Lung (tissue), 17 donors: ENCODE measurements at places on chromosomes 12 and 14. TPM values are rescaled to one million over a fixed set of nuclear protein-coding genes. Genes with fewer than 3 reads are reported as not detected.

- peak; percentile 41 for DNase-seq
Measured at GRCh38 chr14:101761881-101762529, 496 bp downstream of the PPP2R5C start.

DNA sequence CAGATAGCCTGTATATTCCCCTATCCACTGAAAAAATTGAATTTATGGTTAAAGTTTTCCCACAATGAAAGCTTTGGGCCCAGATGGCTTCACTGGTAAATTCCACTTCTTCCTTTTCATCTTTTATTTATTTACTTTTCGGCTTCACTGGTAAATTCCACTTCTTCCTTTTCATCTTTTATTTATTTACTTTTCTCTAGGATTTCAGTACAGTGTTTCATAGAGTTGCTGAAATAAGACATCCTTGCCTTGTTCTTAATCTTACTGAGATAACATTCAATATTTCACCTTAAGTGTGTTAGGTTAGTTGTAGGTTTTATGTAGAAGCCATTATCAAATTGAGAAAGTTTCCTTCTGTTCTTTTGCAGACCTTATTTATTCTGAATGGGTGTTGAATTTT, 18.9 kb upstream of the KLRG1 start:
- no peak for DNase-seq

GRCh38 chr12:24200010-24200409, 250.5 kb upstream of the SOX5 start:
- DNase-seq = no peak

- DNase-seq = no peak
Measured at GRCh38 chr12:116964054-116965050, 53.6 kb downstream of the FBXW8 start.

GRCh38 chr14:21037156-21037555, 2.5 kb upstream of the RNASE13 start:
- no peak for DNase-seq

GRCh38 chr14:53808042-53808441, 148.6 kb downstream of the BMP4 start:
- no peak for DNase-seq

- DNase-seq = no peak
Measured at GRCh38 chr14:82411298-82411697, 877.6 kb upstream of the SEL1L start.

DNA sequence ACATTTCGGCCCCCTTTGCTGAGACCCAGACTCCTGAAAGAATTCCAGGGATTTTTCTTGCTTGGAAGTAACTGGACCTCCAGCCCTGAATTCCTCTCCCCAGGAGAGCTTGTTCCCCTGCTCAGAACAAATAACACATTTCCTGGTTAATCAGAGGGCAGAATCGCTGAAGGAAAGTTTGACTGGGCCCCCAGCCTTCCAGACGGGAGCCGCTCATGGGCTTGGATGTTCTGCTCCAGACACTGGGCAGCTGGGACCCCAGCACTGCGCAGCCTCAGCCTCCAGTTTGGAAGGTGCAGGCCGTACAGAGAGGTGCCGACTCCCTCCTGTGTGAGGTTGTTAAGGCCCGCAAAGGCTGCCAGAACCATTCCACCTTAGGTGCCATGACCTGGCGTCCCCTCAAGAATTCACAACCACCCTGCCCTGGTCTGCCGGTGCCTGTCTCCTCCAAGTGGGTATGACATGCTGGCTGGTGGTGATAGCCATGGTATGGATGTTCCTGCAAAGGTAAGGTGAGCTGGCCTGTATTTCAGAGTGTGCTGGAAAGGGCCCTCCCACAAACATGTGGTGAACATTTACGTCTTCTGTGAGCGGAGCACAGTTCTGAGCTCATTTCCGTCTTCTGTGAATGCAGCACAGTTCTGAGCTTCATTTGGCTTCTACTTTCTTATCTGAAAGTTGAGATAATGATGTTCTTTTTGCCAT, 5.1 kb upstream of the LTBP2 start:
- no peak for DNase-seq

GRCh38 chr12:130339951-130340350, 2.3 kb downstream of the PIWIL1 start:
- no peak for DNase-seq

DNA sequence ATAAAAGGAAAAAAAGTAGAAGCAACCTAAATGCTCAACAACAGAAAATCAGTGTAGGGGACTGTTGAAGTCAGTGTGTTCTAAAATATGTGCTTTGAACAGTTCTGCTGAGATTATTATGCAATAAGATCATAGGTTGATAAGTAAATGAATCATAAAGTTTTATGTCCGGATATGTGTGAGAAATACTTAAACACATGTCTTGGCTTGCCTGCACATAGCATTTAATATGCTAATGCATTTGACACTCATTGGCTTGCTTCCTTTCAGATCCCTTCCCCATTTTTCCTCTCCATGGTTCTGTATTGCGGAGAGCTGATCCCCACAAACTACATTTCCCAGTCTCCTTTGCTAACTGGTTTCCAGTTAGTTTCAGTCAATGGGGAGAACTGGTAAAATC, 573.8 kb upstream of the TBX3 start:
- DNase-seq = no peak

- peak; percentile 84 for DNase-seq
Measured at GRCh38 chr12:57983146-57983857, 41.9 kb downstream of the ATP23 start.

- no peak for DNase-seq
Measured at GRCh38 chr12:2374092-2374906, 321.5 kb downstream of the CACNA1C start.

- peak; percentile 86 for DNase-seq
Measured at GRCh38 chr12:68611094-68611805, 551 bp downstream of the RAP1B start.

- DNase-seq = no peak
Measured at GRCh38 chr12:8817856-8818255, 4.6 kb upstream of the A2ML1 start.

DNA sequence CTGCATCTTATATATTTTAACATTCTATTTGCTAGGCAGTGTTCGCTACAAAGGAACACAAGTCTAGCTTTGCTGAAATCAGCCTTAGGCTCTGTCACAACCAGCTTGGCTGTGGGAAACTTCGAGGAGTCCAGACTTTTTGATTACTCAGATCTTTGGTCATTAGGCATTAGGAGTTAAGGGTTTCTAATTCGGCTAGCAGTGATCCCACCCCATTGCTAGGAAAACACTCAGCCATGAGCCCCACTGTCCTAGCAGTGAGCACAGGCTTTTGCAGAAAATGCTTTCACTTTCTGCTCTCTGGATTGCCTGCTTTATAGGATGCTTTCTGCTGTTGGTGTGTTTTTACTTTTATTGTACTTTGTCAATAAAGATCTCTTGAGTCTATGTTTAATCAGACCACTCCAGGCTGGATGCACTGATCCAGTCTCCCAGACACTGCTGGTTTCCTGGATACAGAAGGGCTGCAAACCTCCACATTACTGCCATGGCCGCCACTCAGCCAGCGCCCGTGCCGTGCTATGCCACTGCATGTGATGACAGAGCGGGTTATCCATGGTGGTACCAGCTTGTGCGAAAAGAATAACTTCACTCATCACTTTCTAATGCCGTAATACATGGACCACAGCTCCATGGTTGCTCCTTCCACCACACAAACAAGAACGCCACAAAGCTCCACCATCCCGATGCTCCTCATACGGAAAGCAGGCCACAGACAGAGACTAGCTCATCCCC, 41.0 kb upstream of the PYGL start:
- peak; percentile 13 for DNase-seq

- DNase-seq = no peak
Measured at GRCh38 chr14:62001963-62002362, 239.7 kb downstream of the SNAPC1 start.

DNA sequence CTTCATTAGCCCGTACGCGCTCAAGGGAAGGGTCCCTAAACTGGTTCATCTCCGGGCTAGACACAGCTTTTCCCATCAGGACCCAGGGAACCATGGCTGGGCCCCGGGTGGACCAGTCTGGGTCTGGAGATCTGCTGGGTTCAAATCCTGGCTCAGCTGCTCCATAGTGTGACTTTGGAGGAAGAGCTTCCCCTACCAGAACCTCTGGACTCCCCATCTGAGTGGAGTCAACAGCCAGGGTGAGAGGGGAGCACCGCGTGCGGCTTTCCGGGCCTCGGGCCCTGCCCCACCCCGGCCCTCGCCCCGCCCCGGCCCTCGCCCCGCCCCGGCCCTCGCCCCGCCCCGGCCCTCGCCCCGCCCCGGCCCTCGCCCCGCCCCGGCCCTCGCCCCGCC, 41.2 kb downstream of the BEGAIN start:
- peak; percentile 11 for DNase-seq

DNA sequence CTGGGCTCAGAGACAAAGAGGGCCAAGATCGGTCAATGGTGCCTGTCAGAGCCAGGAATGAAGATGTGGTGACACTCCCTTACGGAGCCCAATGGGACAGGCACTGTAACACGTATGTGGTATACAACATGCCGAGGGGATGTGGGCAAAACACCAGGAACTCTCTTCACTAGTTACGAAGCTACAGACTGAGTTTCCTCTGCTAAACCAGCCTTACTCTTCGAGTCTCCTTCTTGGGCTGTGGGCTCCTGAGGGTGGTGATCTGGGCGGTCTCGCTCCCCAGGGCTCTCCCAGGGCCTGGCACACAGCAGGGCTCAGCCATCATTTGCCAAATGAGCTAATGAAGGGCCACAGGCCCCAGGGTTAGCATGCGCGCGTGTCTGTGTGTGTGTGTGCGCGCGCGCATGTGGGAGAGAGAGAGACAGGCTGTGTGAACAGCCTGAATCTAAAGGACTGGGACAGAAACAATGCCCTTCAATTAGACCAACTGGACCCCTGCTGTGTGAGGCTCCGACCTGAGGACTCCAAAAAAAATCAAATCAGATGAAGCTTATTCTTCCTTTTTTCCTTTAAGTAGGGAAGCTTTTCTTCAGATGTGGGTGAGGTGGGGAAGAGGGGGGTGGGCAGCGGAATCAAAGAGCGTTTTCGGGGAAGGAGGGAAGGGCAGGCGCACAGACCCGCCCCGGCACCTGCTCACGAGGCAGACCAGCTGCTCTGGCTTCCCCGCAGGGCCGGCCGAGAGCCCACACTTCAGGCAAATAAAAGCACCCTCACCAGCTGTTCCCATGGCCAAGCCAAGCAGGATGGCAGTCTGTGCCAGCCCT, 42.5 kb downstream of the CCDC88C start:
- no peak for DNase-seq

- DNase-seq = no peak
Measured at GRCh38 chr12:144650-145284, 69.2 kb downstream of the SLC6A12 start.

DNA sequence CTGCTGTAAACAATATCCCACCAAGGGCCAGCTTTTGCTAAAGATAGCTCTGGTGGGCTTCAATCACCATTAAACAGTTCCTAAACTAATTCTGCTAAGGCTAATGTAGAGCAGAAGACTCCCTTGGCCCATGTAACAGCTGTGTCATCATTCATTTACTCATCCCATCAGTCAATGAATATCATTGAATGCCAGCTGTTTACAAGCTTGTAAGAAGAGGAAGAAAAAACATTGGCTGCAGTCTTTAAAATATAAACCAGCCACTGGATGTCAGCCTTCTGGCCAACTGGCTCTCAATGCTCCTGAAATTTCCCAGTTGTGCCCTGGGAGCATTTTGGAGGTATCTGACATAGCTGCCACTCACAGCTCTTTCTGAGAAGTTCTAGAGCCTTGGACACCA, 18.0 kb upstream of the MAP3K9 start:
- no peak for DNase-seq

DNA sequence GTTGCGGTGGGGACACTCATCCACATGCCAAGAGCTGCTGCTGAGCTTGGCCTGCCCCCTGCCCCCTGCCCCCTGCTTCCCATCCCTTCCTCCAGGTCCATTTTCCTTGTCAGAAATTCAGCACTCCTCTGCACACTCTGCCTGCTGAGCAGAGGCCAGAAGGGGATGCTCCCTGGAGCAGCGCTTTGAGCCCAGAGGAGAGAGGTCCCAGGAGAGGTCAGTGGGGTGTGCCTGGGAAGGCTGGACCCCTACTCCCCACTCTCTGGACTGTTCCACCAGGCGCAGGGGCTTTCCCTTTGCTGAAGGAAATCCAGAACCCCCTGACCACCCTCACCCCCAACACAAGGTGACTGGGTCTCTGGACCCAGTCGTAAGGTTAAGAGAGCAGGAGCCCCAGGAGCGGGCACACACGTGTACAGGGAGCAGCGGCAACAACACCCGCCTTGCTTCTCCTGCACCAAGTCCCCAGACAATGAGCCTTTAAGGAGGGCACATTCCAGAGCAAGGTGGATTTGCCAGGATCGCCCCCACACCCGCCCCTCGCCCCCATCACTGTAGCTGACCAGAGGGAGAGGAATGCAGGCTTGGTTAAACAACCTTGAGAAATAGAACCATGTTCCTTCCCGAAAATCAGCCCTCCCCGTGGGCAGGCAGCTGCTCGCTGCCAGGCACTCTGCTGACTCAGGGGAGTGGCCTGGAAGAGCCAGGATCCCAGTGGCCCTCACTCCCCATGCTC, 30.7 kb downstream of the ISCA2 start:
- DNase-seq = no peak

GRCh38 chr12:27063250-27063851, 19.0 kb downstream of the C12orf71 start:
- no peak for DNase-seq

- no peak for DNase-seq
Measured at GRCh38 chr14:89466944-89467343, 49.9 kb upstream of the FOXN3 start.

DNA sequence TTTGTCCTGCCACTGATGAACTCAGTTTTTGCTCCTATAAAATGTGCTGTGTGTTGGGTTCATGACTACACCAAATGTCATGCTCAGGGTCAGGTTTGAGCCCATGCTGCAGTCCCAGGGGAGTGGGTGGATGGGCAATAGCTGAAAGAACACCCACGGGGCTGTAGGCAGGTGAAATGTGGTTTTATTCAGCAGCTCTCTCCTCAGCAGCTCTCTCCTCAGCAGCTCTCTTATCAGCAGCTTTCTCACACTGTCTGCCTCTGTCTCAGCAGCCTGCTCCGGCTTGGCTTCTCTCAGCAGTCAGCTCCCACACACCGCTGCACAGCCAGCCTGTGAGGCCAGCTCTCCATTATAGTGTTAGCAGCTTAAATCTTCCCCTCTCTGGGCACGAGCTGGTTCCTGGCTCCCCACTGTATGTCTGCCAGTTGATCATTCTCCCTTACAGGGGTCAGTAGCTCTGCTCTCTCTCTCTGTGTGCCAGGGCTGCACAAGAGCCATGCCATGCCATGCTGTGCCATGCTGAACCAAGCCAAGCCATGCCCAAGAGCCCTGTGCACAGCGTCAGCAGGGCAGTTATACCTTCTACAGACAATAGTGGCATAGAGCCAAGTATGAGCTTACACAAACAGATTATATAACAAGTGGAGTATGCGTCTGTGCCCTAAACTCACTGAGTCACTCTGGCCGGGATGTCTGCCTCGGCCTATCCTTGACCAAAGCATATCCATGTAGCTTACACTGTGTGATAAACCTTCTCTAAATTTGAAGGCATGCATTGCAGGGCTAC, 303.3 kb upstream of the TMPO start:
- no peak for DNase-seq

TAS2R42 gene
- total RNA-seq = not detected

AHNAK2 gene
- 26.6 TPM for total RNA-seq

CCDC184 gene
- total RNA-seq = 0.51 TPM

HSPB8 gene
- total RNA-seq = 49.1 TPM

RDH16 gene
- 0.68 TPM for total RNA-seq

NCKAP5L gene
- total RNA-seq = 30.8 TPM
